ENCODE measurements at places on chromosomes 16 and 17. TPM values are rescaled to one million over a fixed set of nuclear protein-coding genes. Genes with fewer than 3 reads are reported as not detected.

DNA sequence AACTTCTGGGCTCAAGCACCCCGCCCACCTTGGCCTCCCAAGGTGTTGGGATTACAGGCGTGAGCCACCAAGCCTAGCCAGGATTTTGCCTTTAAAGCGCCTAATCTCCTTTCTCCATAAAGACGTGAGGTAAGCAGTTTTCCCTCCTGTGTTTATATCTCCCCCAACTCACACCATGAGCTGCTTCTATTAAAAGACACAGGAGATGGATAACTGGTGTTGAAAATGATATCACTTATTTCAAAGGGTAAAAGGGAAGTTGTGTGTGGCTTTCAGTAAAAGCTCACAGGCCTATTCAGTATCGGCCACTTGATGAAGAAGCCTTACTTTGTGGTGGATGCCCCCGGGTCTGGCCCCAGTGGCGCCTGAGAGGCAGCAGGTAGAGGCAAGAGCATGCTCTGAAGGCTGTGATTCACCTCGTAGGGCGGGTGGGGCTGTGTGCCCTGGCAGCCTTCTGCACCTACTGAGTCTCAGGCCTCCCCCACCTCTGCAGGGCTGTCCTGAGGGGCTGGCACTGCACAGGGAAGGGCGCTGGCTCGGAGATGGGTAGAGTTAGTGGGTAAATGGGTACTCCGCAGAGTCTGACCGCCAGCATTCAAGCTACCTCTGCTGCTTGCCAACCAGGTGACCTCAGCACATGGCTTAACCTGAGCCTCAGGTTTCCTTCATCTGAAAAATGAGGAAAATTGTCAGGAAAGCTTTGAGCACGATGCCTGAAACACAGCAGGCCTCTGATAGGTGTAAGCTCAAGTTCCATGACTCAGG is 146.8 kb downstream of the CLEC16A start:
- H3K36me3 ChIP-seq = no peaks in the 10 kb centered on the region
- H3K4me3 ChIP-seq = no peak overlapping the region
- DNase-seq = no peak
- peaks cover 13% of the 10 kb centered on the region for H3K4me1 ChIP-seq

- H3K27ac ChIP-seq = no peak overlapping the region
- H3K4me3 ChIP-seq = no peak overlapping the region
- no peaks in the 10 kb centered on the region for H3K36me3 ChIP-seq
- H3K4me1 ChIP-seq = no peaks in the 10 kb centered on the region
Observed at GRCh38 chr16:47180073-47180472, 36.3 kb upstream of the NETO2 start.

DNA sequence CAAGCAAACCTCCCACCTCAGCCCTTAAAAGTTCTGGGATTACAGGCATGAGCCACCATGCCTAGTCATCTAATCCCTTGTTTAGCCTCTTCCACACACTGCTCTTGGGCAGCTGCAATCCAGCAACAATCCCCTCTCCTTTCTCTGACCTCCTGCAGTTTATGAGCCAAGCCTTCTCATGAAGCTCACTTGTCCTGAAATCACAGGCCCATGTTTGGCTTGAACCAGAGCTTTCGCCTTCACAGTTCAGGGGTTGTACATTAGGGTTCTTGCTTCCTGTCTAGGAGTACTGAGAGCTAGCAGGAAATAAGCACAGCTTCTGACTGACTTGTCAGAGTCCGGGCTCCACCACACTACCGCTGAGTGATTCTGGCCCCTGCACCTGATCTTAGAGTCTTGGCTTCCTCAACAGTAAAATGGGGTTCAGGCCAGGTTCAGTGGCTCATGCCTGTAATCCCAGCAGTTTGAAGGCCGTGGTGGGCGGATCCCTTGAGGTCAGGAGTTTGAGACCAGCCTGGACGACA is 16.3 kb downstream of the ERAL1 start:
- peaks cover 7% of the 10 kb centered on the region for H3K4me1 ChIP-seq
- no peaks in the 10 kb centered on the region for H3K27me3 ChIP-seq
- no peak overlapping the region for H3K4me3 ChIP-seq
- DNase-seq = no peak
- no peak overlapping the region for H3K27ac ChIP-seq
- H3K36me3 ChIP-seq = no peaks in the 10 kb centered on the region

GRCh38 chr16:14263769-14264168 is 192.7 kb downstream of the MRTFB start:
- H3K27me3 ChIP-seq = no peaks in the 10 kb centered on the region
- H3K4me1 ChIP-seq = no peaks in the 10 kb centered on the region
- H3K4me3 ChIP-seq = no peak overlapping the region
- DNase-seq = no peak
- peaks cover under 1% of the 10 kb centered on the region for H3K36me3 ChIP-seq
- no peak overlapping the region for H3K27ac ChIP-seq

DNA sequence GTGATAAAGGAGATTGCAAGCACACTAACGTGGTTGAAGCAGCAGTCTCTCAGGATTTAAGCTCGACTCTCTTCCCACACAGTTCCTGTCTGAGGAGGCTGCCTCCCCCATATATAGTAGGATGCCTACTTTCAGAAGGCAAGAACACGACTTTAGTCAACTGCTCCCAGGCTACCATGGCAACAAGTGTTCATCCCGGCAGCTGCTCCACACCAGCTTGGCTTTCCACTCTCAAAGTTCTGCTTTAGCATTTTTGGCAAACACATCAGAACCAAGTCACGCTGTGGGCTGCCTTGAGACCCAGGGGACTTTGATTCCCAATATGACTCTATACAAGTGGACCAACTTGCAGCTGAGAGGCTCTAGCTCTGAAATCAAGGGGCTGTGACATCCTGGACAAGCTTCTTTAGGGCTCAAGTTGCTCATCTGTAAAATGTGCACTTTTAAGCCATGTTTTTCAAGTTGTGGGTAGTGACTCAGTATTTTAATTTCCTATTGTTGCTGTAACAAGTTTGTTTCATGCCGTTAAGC is 16.5 kb downstream of the ZP2 start:
- no peak overlapping the region for H3K27ac ChIP-seq
- H3K36me3 ChIP-seq = no peaks in the 10 kb centered on the region
- no peaks in the 10 kb centered on the region for H3K4me1 ChIP-seq

DNA sequence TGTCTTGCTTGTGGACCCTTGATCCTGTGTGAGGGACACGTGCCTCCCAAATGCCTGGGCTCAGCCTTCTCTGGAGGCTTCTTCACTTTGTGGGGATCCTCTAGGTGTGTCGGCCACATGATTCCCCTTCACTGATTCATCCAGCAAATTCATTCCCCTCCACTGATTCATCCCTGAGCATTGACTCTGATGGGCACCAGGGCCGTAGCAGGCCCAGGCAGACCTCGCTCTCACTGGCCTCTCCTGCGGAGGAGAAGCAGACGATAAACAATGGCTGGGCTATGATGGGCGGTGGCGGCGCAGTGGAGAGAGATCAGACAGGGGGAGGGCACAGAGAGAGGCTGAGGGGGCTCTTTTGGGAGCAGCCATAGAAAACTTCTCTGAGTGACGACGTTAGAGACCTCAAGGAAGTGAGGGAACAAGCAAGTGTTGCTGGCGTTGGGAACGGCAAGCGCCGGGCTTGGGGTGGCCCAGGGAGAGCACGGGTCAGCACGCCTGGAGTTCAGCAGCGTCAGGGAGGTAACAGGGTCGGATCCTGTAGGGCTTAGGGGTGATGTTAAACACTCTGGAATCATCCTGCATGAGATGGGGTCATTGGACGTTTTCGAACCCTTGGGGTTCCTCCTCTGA is 17.5 kb upstream of the RPTOR start:
- H3K4me1 ChIP-seq = peaks cover 6% of the 10 kb centered on the region
- DNase-seq = peak; percentile 36
- H3K4me3 ChIP-seq = no peak overlapping the region
- no peaks in the 10 kb centered on the region for H3K36me3 ChIP-seq

ARHGAP44 gene
- 0.40 TPM for total RNA-seq

GRCh38 chr16:62105244-62105643 is 69.0 kb upstream of the CDH8 start:
- no peak overlapping the region for H3K4me3 ChIP-seq
- no peak overlapping the region for H3K27ac ChIP-seq
- no peaks in the 10 kb centered on the region for H3K4me1 ChIP-seq
- no peaks in the 10 kb centered on the region for H3K27me3 ChIP-seq
- DNase-seq = no peak

CES3 gene
- 0.26 TPM for total RNA-seq

DNA sequence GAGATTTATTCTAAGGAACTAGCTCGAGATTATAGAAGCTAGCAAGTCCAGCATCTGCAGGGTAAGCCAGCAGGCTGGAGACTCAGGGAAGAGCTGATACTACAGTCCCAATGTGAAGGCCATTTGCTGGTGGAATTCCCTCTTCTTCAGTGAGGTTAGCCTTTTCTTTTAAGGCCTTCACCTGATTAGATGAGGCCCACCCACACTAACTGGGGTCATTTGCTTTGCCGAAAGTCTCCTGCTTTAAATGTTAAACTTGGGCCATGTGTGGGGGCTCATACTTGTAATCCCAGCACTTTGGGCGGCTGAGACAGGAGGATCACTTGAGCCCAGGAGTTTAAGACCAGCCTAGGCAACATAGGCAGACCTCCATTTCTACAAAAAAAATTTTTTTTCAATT is 168.3 kb downstream of the LGALS9B start:
- no peak for DNase-seq
- no peak overlapping the region for H3K27ac ChIP-seq
- H3K4me1 ChIP-seq = no peaks in the 10 kb centered on the region
- H3K27me3 ChIP-seq = no peaks in the 10 kb centered on the region
- H3K4me3 ChIP-seq = no peak overlapping the region
- H3K36me3 ChIP-seq = peaks cover 6% of the 10 kb centered on the region

GOSR1 gene
- total RNA-seq = 14.2 TPM

GRCh38 chr16:72657791-72658190 is 390.1 kb downstream of the ZFHX3 start:
- H3K27me3 ChIP-seq = no peaks in the 10 kb centered on the region
- H3K36me3 ChIP-seq = no peaks in the 10 kb centered on the region
- no peak for DNase-seq
- no peaks in the 10 kb centered on the region for H3K4me1 ChIP-seq
- no peak overlapping the region for H3K27ac ChIP-seq

- H3K36me3 ChIP-seq = no peaks in the 10 kb centered on the region
- H3K4me3 ChIP-seq = no peak overlapping the region
- no peak overlapping the region for H3K27ac ChIP-seq
- H3K27me3 ChIP-seq = no peaks in the 10 kb centered on the region
- peaks cover 8% of the 10 kb centered on the region for H3K4me1 ChIP-seq
- DNase-seq = peak; percentile 42
Observed at GRCh38 chr16:48613061-48613957, 3.3 kb upstream of the N4BP1 start.

DNA sequence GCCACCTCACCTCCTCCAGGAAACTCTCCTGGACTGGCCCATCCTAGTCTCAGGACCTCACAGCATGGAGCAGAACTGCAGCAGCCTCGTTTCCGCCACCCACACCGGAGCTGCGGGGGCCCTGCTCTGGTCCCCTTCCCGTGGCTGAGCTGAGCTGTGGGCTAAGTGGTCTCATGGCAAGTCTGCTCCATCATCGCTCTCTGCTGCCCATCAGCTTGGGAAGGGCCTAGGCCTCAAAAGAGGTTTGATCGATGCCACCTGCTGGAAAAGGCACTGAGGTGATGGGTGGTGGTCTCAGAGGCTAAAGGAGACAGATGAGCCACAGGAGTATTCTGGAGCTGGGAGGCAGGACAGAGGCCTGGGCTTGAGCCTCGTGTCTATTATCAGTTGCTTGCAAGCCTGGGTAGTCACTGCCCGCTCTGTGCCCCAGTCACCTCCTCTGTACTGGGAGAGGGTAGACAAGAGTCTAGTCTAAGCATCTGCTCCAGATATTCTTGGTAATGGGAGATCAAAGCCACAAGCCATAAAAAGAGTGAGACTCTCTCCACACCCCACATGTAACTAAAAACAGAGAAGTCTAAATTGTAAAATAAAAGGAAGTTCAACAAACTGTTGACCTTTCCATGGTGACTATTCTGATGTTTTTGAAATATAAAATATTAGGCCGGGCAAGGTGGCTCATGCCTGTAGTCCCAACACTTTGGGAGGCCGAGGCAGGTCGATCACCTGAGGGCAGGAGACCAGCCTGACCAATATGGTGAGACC is 1.6 kb downstream of the ITGAE start:
- H3K36me3 ChIP-seq = no peaks in the 10 kb centered on the region
- H3K27ac ChIP-seq = no peak overlapping the region
- DNase-seq = no peak
- no peak overlapping the region for H3K4me3 ChIP-seq
- H3K27me3 ChIP-seq = no peaks in the 10 kb centered on the region

DNA sequence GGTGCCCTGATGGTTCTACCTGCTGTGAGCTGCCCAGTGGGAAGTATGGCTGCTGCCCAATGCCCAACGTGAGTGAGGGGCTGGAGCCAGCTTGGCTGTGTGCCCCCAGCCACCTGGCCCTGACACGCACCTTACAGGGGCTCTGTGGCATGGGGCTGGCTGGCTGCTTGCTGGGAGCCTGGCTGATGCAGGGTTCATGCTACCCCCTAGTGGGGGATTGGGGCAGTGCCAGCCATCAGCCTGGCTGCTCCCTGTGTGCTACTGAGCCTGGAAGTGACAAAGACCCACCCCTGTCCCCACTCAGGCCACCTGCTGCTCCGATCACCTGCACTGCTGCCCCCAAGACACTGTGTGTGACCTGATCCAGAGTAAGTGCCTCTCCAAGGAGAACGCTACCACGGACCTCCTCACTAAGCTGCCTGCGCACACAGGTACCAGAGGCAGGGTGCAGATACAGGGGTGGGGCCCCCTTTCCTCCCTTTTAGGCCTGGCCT is 5.7 kb downstream of the GRN start:
- no peak overlapping the region for H3K4me3 ChIP-seq
- DNase-seq = peak; percentile 78
- no peaks in the 10 kb centered on the region for H3K27me3 ChIP-seq
- peaks cover 4% of the 10 kb centered on the region for H3K4me1 ChIP-seq

CDH3 gene
- 109 TPM for total RNA-seq

DNA sequence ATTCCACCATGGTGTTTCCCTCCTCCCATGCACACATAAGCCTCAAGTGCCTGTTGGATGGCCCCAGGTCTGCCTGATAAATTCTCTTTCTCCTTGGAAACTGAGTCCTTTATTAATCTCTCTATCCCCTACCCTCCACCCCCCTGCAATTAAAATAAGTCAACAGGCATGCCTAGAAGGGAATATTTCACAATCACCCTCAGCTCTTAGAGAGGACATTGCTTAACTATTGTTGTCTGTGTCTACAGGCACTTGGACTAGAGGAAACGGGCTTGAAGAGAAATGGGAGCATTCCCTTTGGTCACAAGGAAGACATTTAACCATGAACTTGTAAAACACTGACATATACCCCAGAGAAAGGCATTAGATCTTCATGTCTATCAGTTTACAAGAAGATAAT is 39.5 kb downstream of the RCVRN start:
- no peak for DNase-seq
- no peak overlapping the region for H3K27ac ChIP-seq
- no peaks in the 10 kb centered on the region for H3K27me3 ChIP-seq
- H3K4me1 ChIP-seq = no peaks in the 10 kb centered on the region
- H3K4me3 ChIP-seq = no peak overlapping the region

- peaks cover 25% of the 10 kb centered on the region for H3K4me1 ChIP-seq
- no peak overlapping the region for H3K27ac ChIP-seq
- no peaks in the 10 kb centered on the region for H3K36me3 ChIP-seq
Observed at GRCh38 chr17:57037411-57037810, 47.6 kb upstream of the AKAP1 start.

GRCh38 chr16:52851211-52851740 is 201.4 kb downstream of the CHD9NB start:
- DNase-seq = no peak
- H3K4me3 ChIP-seq = no peak overlapping the region
- no peaks in the 10 kb centered on the region for H3K4me1 ChIP-seq
- no peaks in the 10 kb centered on the region for H3K27me3 ChIP-seq
- no peak overlapping the region for H3K27ac ChIP-seq

TIMP2 gene
- total RNA-seq = 62.5 TPM

GRCh38 chr17:59073972-59074371 is 32.7 kb downstream of the TRIM37 start:
- no peak overlapping the region for H3K4me3 ChIP-seq
- H3K4me1 ChIP-seq = no peaks in the 10 kb centered on the region
- H3K27me3 ChIP-seq = no peaks in the 10 kb centered on the region
